Trophoblast cell (in vitro differentiated cells and primary cell): ENCODE measurements at places on chromosomes 16 and 17.
A peak's percentile ranks its signal among the peaks of the same experiment; 100 is the strongest.

DNA sequence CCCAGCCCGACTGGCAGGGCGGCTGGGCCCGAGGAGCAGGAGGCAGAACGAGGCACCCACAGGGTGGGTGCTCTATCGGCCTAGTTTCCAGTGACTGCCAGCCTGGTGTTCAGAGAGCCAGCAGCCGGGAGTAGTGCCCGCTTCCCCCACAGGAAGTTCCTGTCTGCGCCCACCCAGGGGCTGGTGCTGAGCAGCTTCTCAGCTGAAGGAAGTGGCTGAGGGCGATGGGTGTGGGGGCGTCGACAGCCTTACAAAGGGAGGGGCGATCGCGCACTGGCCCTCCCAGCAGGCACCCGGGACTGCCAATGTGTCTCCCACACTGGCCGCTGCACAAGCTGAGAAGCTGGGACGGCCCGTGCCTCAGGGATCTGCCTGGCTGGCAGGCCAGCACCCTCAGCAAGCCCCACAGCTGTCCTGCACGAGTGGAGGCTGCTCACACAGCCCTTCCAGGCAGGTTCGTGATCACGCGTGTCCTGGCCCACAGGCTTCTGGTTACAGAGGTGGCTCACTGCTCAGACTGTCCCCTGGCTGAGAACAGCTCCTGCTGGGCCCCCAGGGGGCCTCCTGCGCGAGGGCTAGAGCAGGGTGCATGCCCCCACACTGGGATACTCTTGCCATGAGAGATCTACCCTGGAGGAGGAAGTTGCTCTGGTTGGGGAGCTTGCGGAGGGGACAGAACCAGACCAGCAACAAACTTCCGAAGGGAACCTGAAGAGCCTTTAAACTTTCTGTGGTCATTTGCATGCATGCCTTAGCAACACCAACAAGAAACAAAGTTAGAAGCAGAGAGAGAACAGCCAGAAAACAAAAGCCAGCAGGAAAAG, 2.5 kb downstream of the RNF166 start:
- peaks cover 4% of the 10 kb centered on the region for H3K4me1 ChIP-seq
- H3K27me3 ChIP-seq, result no peaks in the 10 kb centered on the region
- no peak overlapping the region for H3K27ac ChIP-seq
- H3K4me3 ChIP-seq, result no peak overlapping the region

DNA sequence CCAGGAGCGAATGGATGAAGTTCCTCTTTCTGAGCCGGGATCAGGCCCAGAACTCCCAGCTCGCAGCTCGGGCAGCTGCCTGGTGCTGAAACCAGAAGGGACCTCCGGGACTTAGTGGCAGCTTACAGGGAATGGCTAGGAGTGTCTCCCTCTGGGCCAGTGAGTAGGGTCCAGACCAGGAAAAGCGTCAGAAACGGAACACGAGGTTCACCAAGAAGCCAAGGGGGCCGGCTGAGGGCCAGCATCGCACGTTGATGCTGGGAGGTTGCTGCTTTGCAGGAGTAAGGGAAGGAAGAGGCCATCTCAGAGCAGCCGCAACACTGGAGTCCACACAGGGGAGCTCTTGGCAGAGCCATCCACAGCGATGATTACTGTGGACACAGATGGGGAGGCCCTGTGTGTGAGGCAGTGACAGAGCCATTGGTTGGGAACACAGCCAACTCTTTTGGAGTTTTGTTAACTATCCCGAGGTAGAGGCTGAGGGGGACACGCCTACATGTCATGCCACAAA, 74.0 kb upstream of the CREBBP start:
- no peak overlapping the region for H3K4me3 ChIP-seq
- no peak for DNase-seq
- no peak overlapping the region for H3K27ac ChIP-seq
- peaks cover under 1% of the 10 kb centered on the region for H3K4me1 ChIP-seq

DNA sequence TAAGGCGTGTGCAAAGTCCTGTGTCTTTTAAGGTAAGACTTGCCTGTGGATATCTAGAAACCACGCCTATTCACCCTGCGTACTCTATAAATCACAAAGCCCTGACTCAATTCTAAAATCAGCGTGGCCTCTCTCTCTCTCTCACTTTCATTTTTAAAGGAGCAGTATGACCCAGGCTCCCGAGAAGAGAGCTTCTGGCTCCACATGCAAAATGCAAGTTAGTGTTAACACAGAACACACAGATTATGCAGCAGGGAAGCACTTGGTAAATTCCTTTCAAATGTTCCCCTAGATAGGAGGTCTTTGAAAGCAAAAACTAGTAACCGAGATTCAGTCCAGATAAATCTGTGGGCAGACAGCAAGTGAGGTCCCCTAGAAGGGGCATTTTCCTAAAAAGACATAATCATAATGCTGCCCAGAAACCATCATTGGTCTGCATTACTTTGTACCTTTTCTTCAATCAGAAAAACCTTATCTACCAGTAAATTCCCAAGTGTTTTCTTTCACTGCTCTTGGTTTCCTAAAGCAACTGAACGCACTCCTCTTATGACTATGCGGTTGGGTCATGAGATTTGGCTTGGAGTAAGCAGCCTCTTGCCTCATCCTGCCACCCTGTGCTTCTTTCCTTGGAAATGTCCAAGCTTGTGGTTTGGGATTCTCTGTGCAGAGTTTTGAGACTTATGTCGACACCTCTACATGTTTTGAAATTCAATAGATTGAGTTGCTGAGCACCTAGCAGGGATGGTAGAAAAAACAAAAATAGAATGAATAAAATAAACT, 31.7 kb upstream of the KCNJ2 start:
- H3K4me3 ChIP-seq, result no peak overlapping the region
- no peak overlapping the region for H3K27ac ChIP-seq
- H3K4me1 ChIP-seq, result no peaks in the 10 kb centered on the region
- H3K27me3 ChIP-seq, result no peaks in the 10 kb centered on the region

- H3K27ac ChIP-seq, result peak overlapping the region; percentile 78
- H3K27me3 ChIP-seq, result no peaks in the 10 kb centered on the region
- no peaks in the 10 kb centered on the region for H3K36me3 ChIP-seq
- no peak overlapping the region for H3K4me3 ChIP-seq
- H3K4me1 ChIP-seq, result peaks cover 32% of the 10 kb centered on the region
Observed at GRCh38 chr16:72876981-72877373, 171.0 kb downstream of the ZFHX3 start.

DNA sequence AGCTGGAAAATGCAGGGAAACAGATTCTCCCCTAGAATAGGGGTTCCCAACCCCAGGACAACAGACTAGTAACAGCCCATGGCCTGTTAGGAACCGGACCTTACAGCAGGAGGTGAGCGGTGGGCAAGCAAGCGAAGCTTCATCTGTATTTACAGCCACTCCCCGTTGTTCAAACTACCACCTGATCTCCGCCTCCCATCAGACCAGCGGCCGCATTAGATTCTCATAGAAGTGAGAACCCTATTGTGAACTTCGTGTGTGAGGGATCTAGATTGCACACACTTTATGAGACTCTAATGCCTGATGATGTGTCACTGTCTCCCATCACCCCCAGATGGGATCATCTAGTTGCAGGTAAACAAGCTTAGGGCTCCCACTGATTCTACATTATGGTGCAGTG, 3.5 kb downstream of the CD300LB start:
- no peak for DNase-seq
- no peak overlapping the region for H3K27ac ChIP-seq
- no peaks in the 10 kb centered on the region for H3K27me3 ChIP-seq
- no peaks in the 10 kb centered on the region for H3K4me1 ChIP-seq
- H3K36me3 ChIP-seq, result no peaks in the 10 kb centered on the region
- no peak overlapping the region for H3K4me3 ChIP-seq

GRCh38 chr16:48627148-48627547, 17.2 kb upstream of the N4BP1 start:
- no peak overlapping the region for H3K27ac ChIP-seq
- H3K36me3 ChIP-seq, result no peaks in the 10 kb centered on the region
- no peak overlapping the region for H3K4me3 ChIP-seq
- DNase-seq, result no peak
- no peaks in the 10 kb centered on the region for H3K4me1 ChIP-seq
- no peaks in the 10 kb centered on the region for H3K27me3 ChIP-seq

DNA sequence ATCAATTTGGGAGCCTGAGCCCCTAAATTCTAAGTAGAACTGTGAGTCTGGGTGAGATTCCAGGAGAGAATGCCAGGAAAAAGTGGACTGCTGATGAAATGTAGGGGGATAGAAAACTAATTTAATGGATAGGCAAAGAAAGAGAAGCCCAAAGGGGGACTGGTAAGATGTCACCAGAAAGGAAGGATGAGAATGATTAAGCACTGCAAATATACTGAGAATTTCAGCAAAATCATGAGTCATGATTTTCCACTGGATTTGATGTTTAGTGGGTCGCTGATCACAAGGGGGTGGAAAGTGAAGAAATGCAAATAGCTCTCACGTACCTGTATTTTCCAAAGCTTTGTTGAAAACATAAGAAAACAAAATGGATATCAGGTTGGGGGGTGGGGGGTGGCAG, 201.8 kb downstream of the SLC39A11 start:
- no peak for DNase-seq
- H3K27ac ChIP-seq, result no peak overlapping the region
- H3K4me3 ChIP-seq, result no peak overlapping the region

DNA sequence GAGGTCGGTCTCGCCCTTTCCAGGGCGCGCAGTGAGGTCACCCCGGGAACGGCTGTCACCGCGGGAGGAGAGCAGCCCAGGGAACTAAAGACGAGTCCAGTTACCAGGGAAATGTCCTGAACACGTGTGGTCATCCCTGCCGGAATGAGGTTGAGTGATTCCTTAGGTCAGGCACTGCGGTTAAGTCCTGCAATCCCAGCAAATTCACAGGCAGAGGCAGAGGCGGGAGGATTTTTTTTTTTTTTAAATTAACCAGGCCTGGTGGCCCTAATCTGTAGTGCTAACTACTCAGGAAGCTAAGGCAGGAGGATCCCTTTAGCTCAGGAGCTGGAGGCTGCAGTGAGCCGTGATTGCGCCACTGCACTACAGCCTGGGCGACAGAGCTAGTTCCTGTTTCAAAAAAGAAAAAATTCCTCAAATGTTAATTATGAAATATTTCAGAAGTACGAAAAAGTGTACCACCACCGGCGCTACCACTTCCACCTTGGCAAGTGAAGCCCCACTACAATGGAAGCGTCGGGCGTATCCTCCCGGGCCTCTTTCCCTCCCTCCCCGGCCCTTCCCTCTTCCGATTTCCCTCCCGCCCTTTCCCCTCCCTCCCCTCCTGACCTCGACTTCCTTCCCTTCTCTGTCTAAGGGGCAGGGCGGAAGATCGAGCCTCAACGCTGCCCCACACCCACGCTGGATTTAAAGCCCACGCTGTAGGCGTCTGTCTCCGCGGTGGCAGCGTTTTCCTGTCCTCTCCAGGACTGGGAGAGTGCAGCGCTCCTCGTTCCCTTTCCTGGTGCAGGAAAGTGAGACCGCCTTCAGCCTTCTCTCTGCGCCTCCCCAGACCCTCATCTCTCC, 27.3 kb downstream of the SLFN11 start:
- no peak for DNase-seq
- H3K27ac ChIP-seq, result no peak overlapping the region
- peak overlapping the region; percentile 63 for H3K4me3 ChIP-seq
- peaks cover 5% of the 10 kb centered on the region for H3K4me1 ChIP-seq
- no peaks in the 10 kb centered on the region for H3K36me3 ChIP-seq
- peaks cover 19% of the 10 kb centered on the region for H3K27me3 ChIP-seq

GRCh38 chr17:3976675-3977171, 12.5 kb upstream of the ATP2A3 start:
- no peaks in the 10 kb centered on the region for H3K4me1 ChIP-seq
- H3K27ac ChIP-seq, result no peak overlapping the region
- no peak overlapping the region for H3K4me3 ChIP-seq
- H3K36me3 ChIP-seq, result no peaks in the 10 kb centered on the region
- no peak for DNase-seq

DNA sequence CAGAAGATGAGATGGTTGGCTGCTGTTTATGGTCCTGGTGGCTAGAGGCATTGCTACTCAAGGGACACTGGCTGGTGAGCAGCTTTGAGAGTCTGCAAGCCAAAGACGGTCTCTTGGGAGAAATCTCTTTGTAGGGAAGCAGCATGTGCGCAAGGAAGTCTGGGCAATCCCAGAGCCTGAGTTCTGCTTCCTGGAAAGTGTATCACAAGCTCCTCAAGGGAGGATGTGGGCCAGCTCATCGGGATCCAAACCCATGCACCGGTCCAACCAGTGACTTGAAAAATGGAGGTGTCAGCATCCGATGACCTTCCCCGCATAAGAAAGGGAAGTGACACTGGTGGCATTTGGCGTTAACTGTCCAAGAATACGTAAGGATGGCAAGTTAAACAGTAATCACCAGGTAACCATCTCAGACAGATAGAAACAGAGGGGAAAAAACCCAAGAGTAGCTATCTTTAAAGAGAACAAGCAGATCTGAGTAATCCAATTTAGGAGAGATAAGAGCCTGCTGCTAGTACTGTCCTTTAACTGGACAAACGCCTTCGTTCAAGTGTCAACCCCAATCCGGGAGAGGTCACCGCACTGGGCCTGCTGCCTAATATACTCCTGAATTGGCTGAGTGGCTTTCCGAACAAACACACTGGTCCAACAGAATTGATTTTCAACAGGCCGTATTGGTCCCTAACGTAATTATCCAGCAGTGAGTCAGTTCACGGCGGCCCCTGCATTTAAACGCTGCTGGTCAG, 303.0 kb upstream of the ZFHX3 start:
- no peaks in the 10 kb centered on the region for H3K36me3 ChIP-seq
- H3K27ac ChIP-seq, result no peak overlapping the region
- H3K4me1 ChIP-seq, result no peaks in the 10 kb centered on the region
- no peaks in the 10 kb centered on the region for H3K27me3 ChIP-seq

DNA sequence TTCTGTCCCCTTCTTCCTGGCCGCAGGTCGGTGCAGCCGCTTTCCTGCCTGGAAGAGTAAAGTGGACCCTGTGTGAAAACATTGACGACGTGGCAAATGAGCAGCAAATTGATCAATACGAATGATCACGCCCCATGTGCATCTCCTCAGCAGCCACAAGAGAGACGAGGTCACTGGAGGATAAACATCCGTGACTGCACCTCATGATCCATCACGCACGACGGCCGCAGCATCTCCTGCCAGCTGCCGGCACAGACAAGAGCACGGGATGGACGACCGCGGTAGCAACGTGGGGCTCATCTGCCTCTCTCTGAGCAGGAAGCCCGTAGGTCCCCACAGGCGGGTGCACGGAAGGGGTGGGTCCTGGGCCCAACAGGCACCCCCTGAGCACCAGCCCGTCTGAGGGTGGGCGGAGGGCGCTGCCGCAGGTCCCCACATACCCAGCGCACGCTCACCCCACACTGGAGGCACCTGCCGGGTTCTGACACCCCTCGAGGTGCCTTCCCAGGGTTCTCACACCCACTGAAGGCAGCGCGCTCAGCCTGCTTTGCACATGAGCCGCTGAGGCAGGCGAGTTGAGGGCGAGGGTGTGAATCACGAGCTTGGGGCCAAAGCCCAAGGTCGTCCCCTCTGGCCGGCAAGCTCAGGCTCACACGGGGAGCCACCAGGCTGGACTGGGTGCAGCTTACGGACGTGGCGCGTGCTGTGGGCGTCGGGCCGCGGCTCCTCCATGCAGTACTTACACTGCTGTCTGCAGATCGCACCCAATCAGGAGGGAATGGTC, 12.3 kb upstream of the CDH15 start:
- H3K4me1 ChIP-seq, result peaks cover 15% of the 10 kb centered on the region
- H3K27me3 ChIP-seq, result no peaks in the 10 kb centered on the region
- no peak overlapping the region for H3K27ac ChIP-seq
- DNase-seq, result no peak
- no peaks in the 10 kb centered on the region for H3K36me3 ChIP-seq

- no peaks in the 10 kb centered on the region for H3K27me3 ChIP-seq
- no peak overlapping the region for H3K4me3 ChIP-seq
- H3K36me3 ChIP-seq, result no peaks in the 10 kb centered on the region
- DNase-seq, result peak; percentile 28
- H3K27ac ChIP-seq, result peak overlapping the region; percentile 8
- H3K4me1 ChIP-seq, result peaks cover 27% of the 10 kb centered on the region
Observed at GRCh38 chr17:43599835-43600234, 53.7 kb upstream of the ETV4 start.

GRCh38 chr17:50095626-50096037, 481 bp downstream of the PDK2 start:
- H3K27me3 ChIP-seq, result no peaks in the 10 kb centered on the region
- peaks cover 2% of the 10 kb centered on the region for H3K36me3 ChIP-seq
